Activated CD4-positive, alpha-beta T cell treated with anti-CD3 and anti-CD28 coated beads, Interleukin-2, amount 10 ng/mL, durations not matched to agents 24 days and 14 days (primary cell): ENCODE measurements at places on chromosomes 3 and 15.
A peak's percentile ranks its signal among the peaks of the same experiment; 100 is the strongest.

DNA sequence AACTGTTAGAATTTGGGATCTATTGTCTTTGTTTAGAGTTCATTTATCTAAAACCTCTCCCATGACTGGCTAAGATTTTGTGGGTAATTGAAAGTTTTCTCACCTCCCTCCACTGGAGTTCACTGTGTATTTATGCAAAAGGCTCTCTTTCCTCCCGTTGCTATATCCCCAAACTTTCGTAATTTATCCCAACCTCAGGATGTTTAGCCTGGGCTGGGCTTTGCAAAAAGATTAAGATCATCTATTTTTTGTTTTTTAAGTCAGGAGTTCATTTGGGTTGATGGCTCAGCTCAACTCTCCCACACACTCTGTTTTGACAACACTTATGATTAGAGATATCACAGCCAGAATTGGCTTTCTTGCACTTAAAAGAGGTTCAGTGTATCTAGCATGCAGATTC is 27.0 kb downstream of the SUCNR1 start:
- no peak for DNase-seq

GRCh38 chr3:45381168-45381852 is 7.1 kb upstream of the LARS2 start:
- DNase-seq: peak; percentile 59

- peak; percentile 83 for DNase-seq
Observed at GRCh38 chr15:74383695-74384565, 16.5 kb upstream of the CYP11A1 start.

- DNase-seq: peak; percentile 22
Observed at GRCh38 chr3:171237009-171237385, 210.5 kb upstream of the SLC2A2 start.

GRCh38 chr3:138188013-138188730 is 1.1 kb downstream of the ARMC8 start:
- no peak for DNase-seq

DNA sequence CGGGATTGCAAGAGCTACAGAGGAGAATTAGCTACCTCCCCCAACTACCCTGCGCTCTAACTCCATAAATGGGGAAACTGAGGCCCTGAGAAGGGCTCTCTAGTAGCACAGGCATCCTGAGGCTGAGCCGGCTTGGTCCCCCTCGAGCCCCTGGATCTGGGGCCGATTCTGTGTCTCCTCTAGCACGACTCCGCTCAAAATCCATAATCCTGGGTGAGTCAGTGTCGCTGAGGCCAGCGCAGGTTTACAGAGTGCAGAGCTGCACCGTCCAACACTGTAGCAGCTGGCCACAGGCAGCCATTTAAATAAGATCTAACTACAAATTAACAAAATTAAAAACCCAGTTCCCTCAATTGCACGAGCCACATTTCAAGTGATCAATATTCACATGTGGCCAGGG is 10.8 kb downstream of the GATA2 start:
- DNase-seq: no peak

- DNase-seq: no peak
Observed at GRCh38 chr3:15631426-15632211, 30.1 kb downstream of the BTD start.

DNA sequence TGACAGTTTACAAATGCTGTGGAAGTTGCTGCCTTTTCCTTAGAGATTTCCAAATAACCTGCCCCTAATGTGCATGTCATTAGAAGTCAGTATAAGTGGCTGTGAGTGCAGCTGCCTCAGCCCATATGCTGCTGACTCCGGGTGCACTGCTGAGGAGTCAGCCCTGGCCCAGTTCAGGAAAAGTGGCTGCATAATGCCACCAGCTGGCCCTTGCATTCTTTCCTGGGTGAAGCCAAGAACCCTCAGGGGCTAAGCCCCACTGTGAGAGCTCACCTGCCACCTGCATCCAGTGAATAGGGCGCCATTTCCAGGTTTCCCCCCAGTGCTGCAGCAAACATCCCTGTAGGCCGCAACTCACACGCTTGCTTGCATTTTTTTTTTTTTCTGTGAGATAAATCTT is 139.9 kb downstream of the TJP1 start:
- DNase-seq: no peak

GRCh38 chr3:186883686-186884058 is 41.2 kb downstream of the ADIPOQ start:
- peak; percentile 57 for DNase-seq

DNA sequence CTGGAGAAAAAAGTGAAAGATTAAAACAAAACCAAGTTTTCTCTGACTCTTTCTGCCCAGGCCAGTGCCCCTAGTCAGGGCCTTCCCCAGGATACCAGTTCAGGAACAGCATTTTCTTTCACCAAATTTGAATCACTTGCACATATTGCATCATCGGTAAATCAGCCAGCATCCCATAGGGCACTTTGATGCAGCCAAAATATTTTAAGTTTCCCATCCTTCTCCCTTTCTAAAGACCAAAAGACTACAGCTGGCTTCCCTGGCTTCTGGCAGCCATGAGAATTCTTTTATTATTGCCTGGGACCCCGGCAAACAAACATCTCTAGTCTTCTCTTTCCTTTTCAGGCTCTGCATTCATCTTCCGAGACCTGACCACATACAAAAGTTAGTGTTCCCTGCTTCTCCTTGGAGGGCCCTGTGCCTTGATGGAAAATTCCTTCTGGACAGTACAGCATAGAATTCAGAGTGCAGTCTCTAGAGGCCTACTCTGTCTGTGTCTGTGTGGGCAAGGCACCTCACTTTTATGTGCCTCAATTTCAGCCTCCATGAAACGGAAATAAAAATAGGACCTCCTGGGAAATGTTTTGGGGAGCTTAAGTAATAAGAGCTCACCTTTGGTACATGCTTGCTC is 348.0 kb downstream of the VPS13C start:
- DNase-seq: no peak

DNA sequence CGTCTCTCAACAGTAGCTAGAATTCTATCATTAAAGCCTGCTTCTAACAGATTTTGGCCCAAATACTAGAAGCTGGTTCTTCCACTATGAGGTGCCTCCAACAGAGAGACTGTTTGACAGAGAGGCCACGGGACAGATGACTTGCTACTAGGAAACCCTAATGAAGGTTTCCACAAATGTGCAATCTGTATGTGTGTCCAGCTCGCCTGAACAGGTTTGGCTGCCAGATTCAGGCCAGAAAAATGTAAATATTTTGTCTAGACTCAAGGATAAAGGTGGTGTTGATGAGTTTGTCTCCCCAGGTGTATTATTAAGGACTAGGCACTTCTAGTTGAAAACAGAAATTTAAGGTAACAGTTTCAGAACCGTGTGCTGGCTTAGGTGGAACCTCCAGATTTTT is 91.6 kb upstream of the TRIM42 start:
- DNase-seq: no peak

DNA sequence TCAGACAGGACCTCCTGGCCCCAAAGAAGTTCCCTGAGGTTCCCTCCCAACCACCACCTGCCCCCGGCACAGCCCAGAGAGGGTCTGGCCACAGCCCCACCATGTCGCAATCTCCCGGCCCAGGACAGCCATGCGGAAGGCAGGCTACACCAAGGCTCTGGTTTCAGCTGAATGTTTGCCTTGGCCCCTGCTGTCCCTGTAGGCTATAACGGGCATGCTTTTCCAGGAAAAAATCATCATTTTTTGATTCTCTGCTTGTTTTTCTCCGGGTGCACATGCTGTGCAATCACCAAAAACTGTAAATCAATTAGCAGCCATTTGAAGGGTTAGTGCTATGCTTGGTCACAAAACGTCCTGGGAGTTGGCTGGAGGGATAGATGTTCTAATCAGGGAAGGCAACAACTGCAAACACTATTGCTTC is 142.7 kb upstream of the IGF1R start:
- DNase-seq: no peak

- DNase-seq: no peak
Observed at GRCh38 chr3:80055306-80055705, 287.5 kb upstream of the ROBO1 start.

- no peak for DNase-seq
Observed at GRCh38 chr3:187296058-187296457, 4.5 kb upstream of the MASP1 start.

DNA sequence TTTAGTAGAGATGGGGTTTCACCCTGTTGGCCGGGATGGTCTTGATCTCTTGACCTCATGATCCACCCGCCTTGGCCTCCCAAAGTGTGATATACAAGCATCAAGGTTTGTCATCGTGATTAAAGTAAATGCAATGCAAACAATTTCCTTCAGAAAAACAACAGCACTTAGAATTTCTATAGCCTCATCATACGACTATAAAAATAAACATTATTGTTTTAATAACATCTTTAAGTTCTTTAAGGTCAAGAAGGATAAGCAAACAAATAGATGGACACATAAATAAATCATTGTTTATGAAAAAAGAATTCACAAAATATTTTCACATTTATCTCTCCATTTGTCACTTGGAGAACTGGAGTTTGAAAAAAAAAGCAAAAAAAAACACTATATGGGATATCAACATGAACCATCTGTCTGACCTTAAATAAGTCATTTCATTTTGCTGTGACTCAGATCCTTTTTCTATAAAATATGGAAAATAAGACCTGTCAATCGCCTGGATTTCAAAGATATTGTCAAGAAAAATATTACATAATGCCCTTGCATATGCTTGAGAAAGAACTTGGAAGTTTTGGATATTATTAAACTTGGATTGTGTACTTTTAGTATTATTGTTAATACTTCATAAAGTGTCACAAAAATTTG is 642.0 kb upstream of the KCNMB2 start:
- no peak for DNase-seq

DNA sequence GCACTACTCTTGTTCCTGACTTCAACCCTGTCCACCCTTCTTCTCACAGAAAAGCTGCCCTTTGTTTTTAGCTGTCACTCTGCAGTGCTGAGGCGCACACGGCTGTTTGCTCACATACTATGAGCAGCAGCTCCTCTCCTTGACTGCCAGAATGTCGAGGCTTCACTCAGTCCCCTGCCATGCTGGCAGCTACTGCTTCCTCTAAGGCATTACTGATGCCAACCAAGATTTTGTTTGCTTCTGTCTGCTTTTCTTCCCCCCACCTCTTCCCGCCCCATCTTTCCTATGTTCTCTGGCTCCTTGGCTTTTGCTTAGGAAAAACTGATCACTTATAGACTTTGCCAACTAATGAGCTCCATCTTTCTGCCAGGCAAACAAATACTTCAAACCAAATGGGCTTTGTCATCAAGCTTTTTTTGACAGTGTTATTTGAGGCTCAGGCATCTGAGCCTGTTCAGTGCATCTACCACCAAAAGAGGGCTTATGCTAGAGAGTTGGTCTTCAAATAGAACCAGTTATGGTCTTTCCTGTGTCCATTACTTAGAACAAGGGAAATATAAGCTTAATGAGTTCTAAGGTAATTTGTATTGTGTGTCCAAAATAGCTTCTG is 81.0 kb downstream of the FBXL2 start:
- DNase-seq: no peak

DNA sequence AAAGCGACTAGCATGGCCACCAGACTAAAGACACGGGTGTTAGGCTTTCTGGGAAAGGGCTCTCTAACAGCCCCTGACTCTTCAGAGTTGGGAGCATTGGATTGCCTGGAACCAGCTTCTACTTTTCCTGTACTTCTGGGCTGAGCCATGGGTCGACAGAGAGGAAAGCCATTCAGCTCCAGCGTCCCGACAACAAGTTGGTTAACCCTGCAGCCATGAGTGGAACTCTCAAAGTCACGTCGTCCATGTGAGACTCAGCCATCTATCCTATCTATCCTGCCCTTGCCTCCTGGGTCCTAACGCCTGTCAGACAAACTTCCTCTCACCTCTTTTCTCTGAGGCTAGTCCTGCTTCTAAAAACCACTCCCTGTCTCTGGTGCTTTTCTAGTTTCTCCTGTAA is 32.6 kb upstream of the TBC1D5 start:
- peak; percentile 80 for DNase-seq

DNA sequence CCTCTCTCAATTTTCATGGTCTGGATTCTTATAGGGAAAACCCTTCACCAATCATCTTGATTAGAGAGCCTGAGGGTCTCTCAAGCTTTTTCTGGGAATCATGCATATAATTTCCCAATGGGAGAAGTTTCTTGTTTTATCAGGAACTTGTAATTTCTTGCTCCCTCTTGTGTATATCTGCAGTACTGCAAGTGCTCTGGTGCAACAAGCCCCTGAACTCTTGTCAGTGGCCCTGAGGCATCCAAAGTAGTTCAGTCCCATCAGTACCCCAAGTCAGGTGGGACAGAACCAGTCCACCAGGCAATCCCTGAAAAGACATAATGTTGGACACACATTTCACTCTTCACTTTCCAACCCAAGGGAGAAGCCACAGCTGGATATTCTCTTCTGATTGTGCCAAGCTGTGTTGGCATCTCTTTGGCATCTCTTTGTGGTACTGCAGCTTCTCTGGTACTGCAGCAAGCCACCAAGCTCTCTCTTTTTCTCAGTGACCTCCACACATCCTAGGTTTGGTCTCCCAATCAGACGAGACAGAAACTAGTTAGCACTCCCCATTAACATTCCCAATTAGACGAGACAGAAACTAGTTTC is 214.5 kb downstream of the ZIC4 start:
- peak; percentile 64 for DNase-seq

- DNase-seq: no peak
Observed at GRCh38 chr15:67967871-67968431, 86.2 kb upstream of the PIAS1 start.

DNA sequence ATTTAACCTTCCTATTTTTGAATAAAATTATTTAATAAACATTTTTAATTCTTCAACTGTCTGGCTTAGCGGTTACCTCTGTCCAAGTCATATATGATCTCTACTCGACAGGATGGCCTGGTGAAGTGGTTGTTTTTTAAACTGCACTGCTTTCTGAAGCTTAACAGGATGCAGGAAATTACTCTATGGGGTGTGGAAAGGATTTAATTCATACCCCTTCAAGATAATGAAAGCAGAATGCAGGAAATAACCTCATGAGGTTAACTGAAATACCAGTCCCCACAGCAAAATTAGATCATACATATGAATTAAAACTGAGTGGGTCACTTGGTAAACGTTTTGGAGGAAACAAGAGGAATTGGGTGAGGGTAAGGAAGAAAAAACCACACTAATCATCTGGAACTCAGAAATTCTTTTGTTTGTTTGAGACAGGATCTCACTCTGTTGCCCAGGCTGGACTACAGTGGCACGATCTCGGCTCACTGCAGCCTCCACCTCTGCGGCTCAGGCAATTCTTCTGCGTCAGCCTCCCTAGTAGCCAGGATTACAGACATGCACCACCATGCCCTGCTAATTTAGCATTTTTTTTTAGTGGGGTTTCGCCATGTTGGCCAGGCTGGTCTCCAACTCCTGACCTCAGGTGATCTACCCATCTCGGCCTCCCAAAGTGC is 50.1 kb downstream of the LYSMD4 start:
- peak; percentile 70 for DNase-seq

DNA sequence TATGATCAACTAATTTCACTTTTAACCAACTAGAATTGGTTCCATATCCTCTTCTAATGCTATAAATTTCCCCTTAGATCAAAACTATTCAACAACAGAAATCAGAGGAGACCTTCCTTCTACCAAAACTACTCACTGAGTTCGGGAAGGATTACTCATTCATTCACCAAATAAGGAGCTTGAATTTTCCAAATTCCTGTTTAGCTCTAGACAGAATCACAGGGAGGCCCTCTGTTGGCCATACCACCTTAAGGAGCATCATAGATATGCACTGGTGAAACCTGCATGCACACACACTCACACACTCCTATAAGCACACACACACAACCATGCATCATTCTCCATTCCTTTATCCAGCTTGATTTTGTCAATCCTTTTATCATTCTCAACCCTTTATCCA is 49.0 kb downstream of the SUCLG2 start:
- DNase-seq: no peak
